ENCODE measurements at places on chromosomes 1 and 21.

GRCh38 chr1:68585351-68585750 lies 88.5 kb upstream of the DEPDC1 start:
- DNase-seq, result no peak

- no peak for DNase-seq
These were observed 535 bp downstream of the SETD4 start for GRCh38 chr21:36059823-36060158.

GRCh38 chr1:222416001-222416791 lies 131.7 kb downstream of the HHIPL2 start:
- DNase-seq, result no peak

DNA sequence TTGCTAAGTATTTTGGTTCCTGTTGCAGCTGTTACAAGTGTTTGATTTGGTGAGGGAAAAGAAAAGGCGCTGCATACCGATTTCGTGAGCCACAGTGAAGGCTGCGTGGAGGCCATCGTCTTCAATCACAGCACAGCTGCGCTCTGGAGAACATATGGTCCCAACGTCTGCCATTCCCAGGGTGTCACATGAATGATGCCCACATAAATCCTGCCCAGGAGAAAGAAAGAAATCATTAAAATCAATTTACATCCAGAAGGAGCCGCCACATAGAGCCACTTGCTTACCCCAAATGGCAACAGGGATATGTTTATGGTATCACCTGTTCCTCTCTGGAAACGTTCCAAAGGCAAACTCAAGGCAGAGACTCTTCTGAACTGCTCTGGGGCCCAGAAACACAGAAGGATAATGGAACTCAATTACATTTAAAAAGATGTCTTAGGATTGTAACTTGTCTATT lies 12.2 kb downstream of the ADAMTS5 start:
- peak; percentile 72 for DNase-seq

DNA sequence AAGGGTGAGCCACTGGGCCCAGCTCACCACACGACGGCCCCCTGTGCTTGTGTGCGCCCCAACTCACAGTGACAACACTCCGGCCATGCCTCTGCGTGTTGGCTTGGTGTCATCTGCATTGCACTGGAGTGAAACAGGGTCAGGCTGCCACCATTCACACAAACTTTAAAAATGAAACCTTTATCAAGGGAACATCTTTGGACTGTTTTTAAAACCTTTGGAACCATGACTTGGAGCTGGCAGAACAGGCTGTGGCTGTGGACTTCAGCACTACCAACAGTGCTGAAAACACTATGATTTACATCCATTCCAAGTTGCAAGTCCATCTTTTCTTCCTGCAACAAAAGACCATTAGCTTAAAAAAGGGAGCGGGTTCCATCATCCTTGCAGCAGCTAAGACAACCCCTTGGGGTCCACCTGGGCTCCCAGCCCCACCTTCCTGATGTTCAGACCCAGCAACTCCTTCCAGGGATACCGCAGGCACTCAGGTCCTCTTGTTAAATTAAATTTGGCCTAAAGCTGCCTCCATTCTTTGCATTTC lies 25.6 kb downstream of the POFUT2 start:
- no peak for DNase-seq

GRCh38 chr1:176119549-176119948 lies 87.5 kb downstream of the COP1 start:
- DNase-seq, result no peak

GRCh38 chr21:42652527-42653230 lies 742 bp upstream of the PDE9A start:
- DNase-seq, result no peak

- DNase-seq, result no peak
These were observed 4.9 kb upstream of the LINGO4 start for GRCh38 chr1:151809985-151810556.

- DNase-seq, result no peak
These were observed 145.1 kb downstream of the TM2D1 start for GRCh38 chr1:61579802-61580201.

- DNase-seq, result peak; percentile 93
These were observed 25.8 kb downstream of the OSBPL9 start for GRCh38 chr1:51642739-51643142.

GRCh38 chr1:201711811-201712210 lies 117.1 kb upstream of the IPO9 start:
- DNase-seq, result no peak

DNA sequence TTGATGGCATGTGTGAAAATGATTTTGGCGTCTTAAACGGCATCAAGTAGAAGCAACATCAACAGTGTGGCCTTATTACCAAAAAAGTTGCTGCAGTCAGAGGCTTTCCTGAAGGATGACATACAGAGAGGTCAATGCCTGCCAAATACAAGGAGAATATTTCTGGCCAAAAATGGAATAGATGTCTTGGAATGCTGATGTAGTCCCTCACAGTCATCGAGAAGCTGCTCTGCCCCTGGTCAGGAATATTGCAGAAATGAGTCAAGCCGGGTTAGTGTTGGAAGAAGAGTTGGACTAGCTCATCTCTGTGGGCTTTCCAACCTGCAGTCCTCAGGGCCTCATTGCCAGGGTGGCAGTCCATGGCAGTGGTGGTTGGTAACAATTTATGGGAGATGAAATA lies 42.1 kb downstream of the NOS1AP start:
- DNase-seq, result no peak

GRCh38 chr1:75937034-75937433 lies 4.8 kb upstream of the ASB17 start:
- DNase-seq, result peak; percentile 30

- no peak for DNase-seq
These were observed 8.7 kb downstream of the PDXK start for GRCh38 chr21:43727519-43728153.

- DNase-seq, result peak; percentile 76
These were observed 269.7 kb downstream of the DYRK1A start for GRCh38 chr21:37636152-37636860.

DNA sequence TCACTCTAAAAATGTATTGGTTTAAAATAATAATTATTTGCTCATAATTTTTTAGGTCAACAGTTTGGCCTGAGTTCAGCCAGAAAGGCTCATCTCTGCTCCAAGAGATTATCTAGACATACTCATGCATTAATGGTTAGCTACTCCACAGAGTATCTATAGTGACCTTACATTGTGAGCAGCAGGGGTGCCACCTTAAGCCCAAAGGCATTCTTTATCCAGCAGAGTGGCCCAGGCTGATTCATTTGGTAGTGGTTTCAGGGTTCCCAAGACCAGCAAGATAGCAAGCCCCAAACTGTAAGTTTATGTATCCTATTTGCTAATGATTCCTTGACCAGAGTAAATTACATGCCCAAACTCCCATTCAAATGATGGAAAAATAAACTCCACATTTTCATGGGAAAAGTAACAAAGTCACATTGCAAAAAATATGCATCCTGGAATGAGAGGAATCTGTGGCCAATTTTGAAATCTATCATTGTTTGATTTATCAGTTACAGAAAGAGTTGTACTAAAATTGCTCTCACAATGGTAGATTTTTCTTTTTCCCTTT lies 182.6 kb upstream of the KCNK2 start:
- peak; percentile 35 for DNase-seq

GRCh38 chr1:172903581-172904220 lies 147.0 kb downstream of the TNFSF18 start:
- peak; percentile 82 for DNase-seq

DNA sequence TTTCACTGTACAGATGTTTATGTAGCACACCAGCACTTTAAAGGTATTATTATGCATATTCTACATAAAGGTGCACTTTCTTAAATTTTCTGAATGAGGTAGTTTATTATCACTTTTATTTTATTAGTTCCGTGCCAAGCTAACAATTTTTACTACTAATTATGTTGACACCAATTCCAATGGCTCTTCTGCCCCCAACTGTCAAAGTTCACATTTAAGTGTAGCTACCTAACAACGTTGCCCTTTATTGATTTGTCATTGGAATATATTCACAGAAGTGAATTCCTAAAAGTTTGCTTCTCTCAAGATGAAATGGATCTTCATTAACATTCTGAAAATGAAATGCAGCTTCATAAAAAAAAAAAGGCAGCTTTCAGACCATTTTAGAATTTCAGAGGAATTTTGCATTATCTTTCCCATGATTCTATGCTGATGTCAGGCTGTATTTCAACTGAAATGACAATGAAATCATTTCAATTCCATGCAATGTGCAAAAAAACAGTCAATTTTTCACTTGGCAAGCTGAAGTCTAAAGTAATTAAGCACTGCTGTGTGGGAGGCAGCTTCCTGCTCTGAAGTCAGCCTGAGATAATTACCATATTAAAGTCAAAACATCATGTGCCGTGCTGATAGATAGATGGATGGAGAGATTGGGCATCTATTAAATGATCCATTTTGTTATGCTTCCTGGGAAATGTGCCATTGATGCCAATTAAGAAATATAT lies 229.2 kb downstream of the TTLL7 start:
- DNase-seq, result no peak

DNA sequence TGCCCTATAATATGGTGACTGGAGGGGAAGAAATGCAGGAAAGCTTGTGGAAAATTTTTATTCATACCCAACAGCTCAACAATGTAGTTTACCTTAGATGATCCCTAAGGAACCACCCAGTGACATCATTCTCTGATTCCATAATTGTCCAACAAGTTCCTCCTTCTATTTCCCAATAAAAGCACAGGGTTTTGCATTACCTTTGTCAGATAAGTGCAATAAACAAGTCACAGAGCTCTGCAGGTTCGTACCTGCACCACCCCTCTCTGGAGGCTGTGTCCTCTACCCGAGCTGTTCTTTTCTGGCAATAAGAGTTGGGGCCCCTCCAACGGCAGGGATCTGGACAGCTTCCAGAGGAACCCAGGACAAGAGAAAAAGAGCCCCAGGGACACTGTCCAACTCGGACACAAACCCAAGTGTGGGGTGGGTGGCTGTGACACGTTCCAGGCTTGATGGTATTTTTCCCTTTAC lies 38.8 kb downstream of the RCAN1 start:
- DNase-seq, result no peak

GRCh38 chr1:85280636-85281035 lies 4.2 kb upstream of the BCL10 start:
- no peak for DNase-seq

GRCh38 chr21:25412100-25412499 lies 195.2 kb downstream of the MRPL39 start:
- DNase-seq, result no peak

DNA sequence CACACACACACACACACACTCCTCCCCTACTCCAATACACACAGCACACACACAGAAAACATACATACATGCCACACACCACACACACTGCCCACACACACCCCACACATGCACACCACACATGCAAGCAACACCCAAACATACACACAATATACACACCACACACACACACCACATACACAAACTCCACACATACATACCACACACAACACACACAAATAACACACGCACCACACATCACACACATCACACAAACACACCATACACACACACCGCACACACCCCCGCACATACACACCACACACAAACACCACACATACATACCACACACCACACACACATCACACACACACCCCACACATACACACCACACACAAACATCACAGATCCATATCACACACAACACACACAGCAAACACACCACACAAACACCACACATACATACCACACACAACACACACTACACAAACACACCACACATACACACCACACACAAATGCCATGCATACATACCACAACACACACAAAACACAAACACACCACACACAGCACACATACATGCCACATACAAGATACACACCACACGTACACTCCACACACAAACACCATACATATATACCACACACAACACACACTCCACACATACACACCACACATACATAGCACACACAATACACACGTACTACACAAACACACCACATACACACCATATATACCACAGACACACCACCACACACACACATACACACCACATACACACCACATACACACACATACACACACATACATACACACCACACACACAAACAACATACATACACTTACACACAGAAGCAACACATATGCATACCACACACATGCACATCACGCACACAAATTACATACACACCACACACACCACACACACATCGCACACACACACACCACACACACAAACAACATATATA lies 932 bp upstream of the RAB7B start:
- no peak for DNase-seq

- no peak for DNase-seq
These were observed 50.3 kb upstream of the DENND1B start for GRCh38 chr1:197825541-197825940.

GRCh38 chr1:20123722-20124455 lies 4.6 kb upstream of the PLA2G2D start:
- DNase-seq, result no peak

DNA sequence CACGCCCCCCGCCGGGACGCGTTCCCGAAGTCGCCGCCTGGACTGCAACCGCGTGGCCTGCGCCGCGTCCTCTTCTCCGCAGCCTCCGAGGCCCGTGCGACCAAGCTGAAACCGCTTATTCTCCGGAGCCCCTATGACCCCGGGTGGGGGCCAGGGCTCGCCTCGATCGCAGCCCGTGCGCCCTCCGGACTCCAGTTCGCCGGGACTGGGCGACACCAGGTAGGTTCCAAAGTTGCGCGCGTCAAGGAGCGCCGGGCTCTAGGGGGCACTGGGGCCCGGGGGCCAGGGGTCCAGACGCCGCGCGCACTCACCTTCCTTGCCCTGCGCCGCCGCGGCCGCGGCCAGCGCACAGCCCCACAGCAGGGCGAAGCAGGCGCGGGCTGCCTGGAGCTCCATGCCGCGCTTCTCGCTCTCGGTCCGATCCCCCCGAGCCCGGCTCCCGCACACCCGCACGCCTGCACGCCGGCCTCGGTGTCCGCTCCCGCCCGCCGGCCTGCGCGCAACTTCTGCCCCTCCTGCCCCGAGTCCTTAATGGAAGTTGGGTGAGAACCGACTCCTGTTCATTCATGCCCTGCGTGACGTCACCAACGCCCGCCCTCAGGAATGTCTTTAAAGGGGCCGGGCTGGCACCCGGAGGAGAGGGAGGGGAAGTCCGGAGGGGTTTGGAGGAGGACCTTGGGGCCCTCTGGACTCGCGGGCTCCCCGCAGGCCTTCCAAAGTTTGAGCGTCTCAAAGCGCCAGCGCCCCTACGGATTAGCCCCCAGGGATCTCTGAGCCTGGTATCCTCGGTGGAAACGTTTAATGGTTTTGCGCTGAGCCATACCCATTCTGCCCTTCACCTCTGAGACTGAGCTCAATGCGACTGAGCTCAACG lies at the start of gene EPHA2:
Gene EPHA2 (minus strand): TSS at position 533 of the 874 bp plus-strand sequence. CDS start 137 bp downstream, at position 396.
- peak; percentile 60 for DNase-seq

GRCh38 chr1:58852731-58853485 lies 69.1 kb upstream of the JUN start:
- DNase-seq, result no peak

- DNase-seq, result no peak
These were observed 31.1 kb downstream of the C1orf21 start for GRCh38 chr1:184417916-184418315.

- no peak for DNase-seq
These were observed 63.1 kb downstream of the PTGFR start for GRCh38 chr1:78553859-78554258.
